ENCODE measurements at places on chromosomes 1 and 21.

- DNase-seq = no peak
These were observed 30.4 kb upstream of the KANK4 start for GRCh38 chr1:62349470-62350233.

- no peak for DNase-seq
These were observed 15.6 kb upstream of the CDCP2 start for GRCh38 chr1:54168206-54168965.

- no peak for DNase-seq
These were observed 20.0 kb upstream of the PROK1 start for GRCh38 chr1:110430901-110431300.

DNA sequence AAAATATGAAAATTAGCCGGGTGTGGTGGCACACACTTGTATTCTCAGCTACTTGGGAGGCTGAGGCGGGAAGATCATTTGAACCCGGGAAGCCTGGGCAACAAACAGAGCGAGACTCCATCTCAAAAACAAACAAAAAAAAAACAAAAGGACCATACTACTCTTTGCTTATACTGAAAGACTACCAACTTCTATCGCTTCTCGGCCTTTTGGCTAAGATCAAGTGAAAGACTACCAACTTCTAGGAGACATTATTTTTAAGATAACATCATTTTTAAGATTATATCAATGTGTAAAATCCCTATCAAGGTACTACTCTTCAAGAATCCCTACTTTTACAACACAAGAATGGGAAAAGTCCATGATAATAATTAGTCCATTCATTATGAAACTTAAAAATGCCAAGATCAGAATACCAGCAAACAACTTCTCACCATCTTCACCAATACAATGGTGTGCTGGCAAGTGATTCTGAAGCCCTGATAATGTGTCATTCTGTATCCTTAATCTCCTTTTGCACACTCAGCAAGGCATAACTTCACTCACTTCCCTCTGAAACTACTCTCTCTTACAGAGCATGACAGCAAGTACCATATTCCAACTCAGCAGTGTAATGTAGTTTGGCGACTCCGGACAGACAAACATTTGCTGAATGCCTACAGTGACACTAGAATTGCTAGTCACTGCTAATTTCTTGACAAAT is 1.7 kb downstream of the PTP4A2 start:
- DNase-seq = peak; percentile 71

DNA sequence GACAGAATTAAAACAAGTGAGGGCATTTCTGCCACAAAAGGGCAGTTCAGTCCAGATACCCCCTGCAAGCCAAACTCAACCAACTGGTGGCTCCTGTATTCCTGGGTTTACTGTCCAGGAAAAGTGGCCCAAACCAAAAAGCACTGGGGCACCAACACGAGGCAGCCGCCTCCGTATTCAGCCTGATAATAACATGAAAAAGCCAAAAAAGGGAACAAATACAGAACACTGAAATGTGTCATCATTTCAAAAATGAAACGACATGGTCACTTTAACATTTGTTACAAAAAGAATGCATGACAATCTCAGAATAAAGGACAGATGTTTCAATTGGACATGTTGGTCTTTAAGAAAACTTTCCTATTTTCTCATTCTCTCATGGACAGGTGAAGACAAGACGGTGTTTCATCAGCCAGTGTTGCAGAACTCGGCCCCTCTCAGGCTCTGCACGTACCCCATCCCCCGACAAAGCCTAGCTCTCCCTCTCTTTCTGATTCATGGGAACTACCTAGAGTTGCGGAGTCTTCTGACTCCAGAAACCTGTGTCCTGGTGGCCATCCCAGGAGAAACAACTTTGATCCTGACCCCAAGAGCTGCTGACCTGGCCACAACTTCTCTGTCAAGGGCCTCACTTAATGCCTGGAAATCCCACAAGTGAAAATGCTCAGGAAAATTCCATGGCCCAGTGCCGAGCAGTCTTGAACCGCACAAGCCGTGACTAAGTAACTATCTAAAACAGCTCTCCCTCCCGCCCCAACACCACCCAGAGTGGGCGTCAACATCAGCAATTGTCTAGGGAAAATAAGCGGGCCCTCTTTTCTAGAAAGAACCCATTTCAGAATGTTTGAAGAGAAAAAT is 27.1 kb downstream of the ZBTB17 start:
- DNase-seq = peak; percentile 85

- no peak for DNase-seq
These were observed 45.1 kb downstream of the TMEM51 start for GRCh38 chr1:15198684-15199083.

GRCh38 chr1:63908016-63908415 is 134.2 kb downstream of the ROR1 start:
- DNase-seq = no peak

DNA sequence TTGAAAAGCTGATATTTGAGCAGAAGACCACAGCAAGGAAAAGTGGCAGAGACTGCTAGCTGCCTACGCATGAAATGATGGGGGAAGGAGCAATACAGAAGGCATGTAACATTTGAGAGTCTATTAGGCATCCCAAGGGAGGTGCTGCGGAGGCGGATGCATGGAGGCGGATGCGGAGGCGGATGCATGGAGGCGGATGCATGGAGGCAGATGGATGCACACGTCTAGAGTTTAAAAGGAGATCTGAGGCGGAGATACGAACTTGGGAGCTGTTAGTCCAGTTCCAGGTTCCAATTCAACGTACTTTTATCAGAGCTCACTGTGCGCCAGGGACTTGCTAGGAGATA is 744 bp upstream of the DDX20 start:
- peak; percentile 47 for DNase-seq

DNA sequence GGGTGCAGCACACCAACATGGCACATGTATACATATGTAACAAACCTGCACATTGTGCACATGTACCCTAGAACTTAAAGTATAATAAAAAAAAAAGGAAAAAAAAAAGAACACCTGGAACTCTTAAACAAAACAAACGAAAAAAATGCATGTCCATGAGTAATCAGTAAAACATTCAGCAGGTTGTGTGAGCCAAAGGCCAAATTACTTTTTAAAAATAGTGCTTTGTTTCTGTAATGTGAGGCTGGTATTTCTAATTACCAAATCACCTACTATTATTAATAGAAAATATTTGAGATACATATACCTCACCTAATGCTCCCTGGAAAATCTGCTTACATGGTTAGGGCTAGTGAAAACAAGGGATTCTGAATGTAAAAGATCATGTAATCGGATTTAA is 294.4 kb upstream of the NR5A2 start:
- DNase-seq = no peak

- peak; percentile 36 for DNase-seq
These were observed 135.6 kb downstream of the CYYR1 start for GRCh38 chr21:26437326-26438009.

DNA sequence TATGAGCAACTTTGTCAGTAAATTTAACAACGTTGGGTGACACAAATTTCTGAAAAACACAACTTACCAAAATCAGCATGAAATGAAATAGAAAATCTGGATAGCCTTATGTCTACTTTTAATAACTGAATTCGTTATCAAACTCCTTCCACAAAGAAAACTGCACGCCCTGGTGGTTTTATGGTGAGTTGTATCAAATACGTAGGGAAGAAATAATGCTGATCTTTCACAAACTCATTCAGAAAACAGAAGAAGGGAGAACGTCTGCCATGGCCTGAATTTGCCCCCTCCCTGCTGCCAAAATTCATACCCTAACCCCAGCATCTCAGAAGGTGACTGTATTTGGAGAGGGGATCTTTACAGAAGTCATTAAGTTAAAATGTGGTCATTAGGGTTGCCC is 50.0 kb upstream of the COL18A1 start:
- DNase-seq = no peak

Measured in suppressor macrophage treated with lipopolysaccharide for 1 hour (primary cell).